ENCODE measurements at places on chromosomes 13 and 19.

DNA sequence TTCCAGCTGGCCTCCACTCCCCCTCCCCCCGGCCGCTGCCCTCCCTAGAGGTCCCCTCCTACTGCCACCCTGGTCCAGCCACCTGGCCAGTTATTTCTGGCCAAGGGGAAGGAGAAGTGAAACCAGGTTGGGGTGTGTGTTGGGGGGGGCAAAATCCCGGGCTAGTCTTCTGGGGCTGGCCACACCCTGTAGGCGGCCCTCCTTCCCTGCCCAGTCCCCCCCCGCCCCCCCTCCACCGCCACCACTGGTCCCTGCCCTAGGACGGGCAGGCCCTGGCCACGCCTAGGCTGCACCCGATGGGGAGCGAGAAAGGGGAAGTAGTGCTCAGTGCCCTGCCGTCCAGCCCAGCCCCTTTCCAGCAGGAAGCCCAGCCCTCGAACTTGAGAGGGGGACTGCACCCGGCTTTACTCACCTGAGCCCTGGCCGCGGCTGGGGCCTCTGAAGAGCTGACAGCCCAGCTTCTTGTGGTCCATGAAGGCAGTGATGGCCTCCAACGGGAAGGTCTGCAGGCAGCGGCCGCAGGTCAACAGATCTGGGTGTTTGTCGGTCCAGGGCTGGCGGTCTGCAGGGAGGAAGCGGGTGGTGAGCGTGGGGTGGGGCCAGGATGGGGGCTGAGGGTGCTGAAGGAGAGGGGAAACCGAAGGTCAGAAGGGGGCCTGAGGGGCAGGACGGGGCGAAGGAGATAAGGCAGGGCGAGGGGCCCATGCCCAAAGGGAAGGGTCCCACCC is 813 bp downstream of the ZNF296 start:
- DNase-seq: no peak

- peak; percentile 89 for DNase-seq
These were observed 76.9 kb downstream of the FOXO1 start for GRCh38 chr13:40589285-40590109.

- no peak for DNase-seq
These were observed 19.5 kb upstream of the GAS6 start for GRCh38 chr13:113883314-113883811.

- no peak for DNase-seq
These were observed 30.0 kb upstream of the MBNL2 start for GRCh38 chr13:97192166-97192565.

DNA sequence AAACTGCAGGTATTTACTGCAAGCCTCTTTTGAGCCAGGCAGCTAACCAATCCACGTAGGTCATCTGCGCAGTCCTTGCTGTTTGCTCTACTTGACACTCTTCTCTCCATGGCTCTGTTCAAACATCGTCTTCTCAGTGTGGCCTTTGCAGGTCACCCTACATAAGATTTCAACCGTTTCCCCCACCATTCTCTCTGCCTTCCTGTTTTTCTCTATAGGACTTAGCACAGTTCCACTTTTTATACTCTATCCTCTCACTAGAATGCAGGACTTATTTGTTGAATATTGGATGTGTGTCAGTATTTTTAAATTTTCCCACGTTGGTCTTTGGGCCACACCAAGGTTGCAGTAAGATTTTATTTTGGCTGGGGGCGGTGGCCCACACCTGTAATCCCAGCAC is 1.7 kb upstream of the FBXW9 start:
- no peak for DNase-seq

DNA sequence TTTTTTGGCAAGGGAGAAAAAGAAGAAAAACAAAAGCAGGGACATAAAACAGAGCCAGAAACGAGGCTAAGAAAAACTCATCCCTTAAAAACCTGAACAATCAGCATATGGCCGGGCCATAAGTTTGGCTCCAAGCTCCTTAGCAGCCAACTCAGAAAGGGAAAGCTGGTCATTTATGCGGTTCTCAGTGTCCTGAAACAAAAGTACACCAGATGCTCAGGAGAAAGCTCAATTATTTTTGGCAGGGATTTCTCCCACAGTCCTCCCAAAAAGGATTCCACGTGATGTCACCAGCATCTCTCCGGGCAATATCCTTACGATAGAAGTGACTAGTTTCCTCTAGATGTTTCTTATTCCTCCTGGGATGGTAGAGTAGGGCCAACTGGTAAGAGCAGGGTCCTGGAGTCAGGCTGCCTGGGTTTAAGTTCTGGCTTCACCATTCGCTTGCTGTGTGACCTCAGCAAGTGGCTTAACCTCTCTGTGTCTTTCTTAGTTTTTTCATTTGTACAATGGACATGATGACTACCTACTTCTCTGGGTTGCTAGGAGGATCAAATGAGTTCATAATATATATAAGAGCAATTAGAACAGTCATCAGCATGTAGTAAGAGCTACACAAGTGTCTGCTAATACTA is 34.0 kb downstream of the PIN1 start:
- DNase-seq: no peak

DNA sequence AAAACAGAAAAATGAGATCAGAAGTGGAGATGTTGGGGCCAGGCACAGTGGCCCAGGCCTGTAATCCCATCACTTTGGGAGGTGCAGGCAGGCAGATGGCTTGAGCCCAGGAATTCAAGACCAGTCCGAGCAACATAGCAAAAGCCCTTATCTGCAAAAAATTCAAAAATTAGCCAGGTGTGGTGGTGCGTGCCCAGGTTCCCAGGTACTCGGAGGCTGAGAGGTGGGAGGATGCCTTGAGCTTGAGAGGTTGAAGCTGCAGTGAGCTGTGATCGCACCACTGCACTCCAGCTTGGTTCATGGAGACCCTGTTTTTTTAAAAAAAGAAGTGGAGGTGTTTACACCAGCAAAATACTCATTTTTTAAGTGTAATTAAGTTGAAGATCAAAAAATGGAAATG is 6.6 kb upstream of the ZFP36 start:
- no peak for DNase-seq

DNA sequence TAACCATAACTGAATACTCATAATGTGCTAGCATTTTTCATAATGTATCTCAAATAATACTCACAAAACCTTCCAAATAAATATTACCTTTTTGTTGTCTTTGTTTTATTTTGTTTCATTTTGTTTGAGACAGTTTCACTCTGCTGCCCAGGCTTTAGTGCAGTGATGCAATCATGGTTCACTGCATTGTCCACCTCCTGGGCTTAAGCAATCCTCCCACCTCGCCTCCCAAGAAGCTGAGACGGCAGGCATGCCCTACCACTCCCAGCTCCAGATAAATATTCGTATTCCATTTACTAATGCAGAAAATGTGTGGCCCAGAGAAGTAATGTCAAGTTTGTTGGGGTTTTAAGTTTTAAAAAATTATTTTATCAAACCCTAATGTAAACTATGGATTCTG is 739.1 kb downstream of the GPC5 start:
- DNase-seq: no peak

DNA sequence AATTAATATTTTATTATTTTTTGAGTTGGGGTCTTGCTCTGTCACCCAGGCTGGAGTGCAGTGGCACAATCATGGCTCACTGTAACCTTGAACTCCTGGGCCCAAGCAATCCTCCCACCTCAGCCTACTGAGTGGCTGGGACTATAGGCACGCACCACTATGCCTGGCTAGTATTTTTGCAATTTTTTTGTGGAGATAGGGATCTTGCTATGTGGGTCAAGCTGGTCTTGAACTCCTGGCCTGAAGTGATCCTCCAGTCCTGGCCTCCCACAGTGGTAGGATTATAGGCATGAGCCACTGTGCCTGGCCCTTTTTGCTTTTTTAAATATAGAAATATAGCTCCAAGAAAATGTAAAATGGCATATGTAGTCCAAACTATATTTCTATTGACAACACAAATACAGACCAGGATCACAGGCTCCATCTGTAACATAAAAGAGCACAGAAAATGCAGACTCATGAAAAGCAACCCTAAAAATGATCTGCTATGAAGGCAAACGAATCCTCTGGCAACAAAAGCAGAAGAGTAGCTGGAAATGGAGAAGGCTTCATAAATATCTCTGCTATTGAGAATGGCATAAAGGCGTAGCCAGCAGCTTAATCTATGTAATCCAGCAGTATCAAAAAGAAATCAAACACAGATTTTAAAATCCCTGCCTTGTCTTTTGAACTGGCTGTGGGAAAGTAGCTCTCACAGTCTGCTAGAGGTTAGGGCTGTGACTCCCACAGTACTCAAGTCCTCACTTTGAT is 200.6 kb downstream of the LHFPL6 start:
- DNase-seq: no peak

All from mammary epithelial cell (primary cell).